ENCODE measurements at places on chromosomes 3 and 15.
A peak's percentile ranks its signal among the peaks of the same experiment; 100 is the strongest.

DNA sequence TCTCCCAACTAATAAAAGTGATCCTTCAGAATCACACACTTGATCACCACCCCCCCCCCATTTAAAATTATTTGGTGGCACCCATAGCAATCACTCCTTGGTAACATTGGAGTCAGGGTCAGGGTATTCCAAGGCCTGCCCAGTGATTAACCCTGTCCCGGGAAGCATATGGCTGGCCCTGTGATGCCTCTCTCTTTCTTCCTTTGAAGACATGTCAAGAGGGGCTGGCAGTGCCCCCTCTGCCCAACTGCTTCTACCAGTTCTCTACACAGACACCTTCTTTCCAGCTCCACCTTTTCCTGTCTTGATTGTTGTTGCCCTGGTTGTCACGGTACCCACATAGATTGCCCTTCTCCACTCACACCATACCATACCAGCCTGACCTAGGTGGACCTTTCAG is 30.9 kb upstream of the MANF start:
- no peak for DNase-seq

GRCh38 chr3:34196914-34197313 is 398.5 kb downstream of the PDCD6IP start:
- no peak for DNase-seq

DNA sequence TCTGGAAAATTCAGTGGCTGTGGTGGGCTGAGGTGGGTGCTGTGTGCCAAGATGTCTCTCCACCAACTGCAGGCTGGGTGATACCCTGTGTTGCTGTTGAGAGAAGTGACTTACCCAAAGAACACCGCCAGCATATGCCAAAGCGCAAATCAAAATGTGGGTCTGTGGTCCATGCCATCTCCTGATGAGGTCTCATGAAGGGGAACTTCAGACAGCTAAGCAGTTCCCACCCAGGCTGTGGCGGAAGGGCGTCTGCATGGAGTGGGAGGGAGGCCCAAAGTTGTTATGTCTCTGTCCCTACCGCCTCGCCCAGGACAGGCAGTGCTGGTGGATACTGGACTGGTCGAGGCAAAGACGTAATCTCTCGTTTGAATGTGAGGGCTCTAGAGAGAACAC is 70.9 kb upstream of the PLXNA1 start:
- DNase-seq, result no peak

- DNase-seq, result no peak
Measured at GRCh38 chr15:27454281-27455075, 483.5 kb downstream of the GABRG3 start.

DNA sequence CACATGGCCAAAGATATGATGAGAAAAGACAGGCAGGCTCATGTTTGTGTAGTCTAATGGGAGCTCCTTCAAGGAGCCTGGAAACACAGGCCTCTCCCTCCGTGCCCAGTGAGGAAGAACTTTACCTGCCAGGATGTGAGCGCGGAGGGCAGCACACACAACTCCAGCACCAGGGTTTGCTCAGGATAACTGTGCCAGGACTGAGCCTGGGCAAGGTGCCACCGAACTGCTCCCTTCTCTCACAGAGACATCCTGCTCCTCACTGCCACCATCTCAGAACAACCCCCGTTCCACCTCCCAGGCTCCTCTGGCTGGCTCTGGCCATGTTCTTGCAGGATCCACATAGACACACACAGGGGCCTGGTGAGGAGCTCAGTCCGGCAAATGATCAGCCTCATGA is 87.4 kb downstream of the NUP210 start:
- DNase-seq, result no peak

DNA sequence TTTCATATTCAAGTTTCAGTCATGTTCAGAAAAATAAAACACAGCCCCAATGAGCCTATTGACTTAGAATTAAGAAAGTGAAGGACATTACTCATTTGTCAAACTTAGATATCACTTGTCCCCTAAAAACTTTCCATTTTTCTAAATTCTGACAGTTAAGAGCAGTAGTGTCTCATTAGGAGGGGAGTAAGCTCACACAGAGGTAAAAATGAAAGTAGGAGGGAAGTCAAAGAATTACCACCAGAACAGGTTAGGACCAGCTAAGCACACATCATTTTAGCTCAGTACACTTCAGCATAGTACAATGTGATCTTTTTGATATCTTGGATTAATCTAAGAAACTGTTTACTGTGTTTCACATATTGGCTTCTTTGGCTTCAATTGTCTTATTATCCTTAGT is 64.3 kb downstream of the OSTN start:
- DNase-seq, result no peak

- DNase-seq, result no peak
Measured at GRCh38 chr3:64398476-64398875, 173.2 kb upstream of the PRICKLE2 start.

GRCh38 chr15:59532770-59533379 is 78.7 kb upstream of the GCNT3 start:
- DNase-seq, result peak; percentile 91

- DNase-seq, result no peak
Measured at GRCh38 chr15:45320581-45321205, 57.7 kb downstream of the GATM start.

GRCh38 chr15:98785807-98786621 is 137.7 kb downstream of the IGF1R start:
- no peak for DNase-seq

GRCh38 chr3:113079218-113079961 is 88.6 kb downstream of the GTPBP8 start:
- DNase-seq, result no peak

- no peak for DNase-seq
Measured at GRCh38 chr3:170889132-170889531, 19.1 kb upstream of the RPL22L1 start.

DNA sequence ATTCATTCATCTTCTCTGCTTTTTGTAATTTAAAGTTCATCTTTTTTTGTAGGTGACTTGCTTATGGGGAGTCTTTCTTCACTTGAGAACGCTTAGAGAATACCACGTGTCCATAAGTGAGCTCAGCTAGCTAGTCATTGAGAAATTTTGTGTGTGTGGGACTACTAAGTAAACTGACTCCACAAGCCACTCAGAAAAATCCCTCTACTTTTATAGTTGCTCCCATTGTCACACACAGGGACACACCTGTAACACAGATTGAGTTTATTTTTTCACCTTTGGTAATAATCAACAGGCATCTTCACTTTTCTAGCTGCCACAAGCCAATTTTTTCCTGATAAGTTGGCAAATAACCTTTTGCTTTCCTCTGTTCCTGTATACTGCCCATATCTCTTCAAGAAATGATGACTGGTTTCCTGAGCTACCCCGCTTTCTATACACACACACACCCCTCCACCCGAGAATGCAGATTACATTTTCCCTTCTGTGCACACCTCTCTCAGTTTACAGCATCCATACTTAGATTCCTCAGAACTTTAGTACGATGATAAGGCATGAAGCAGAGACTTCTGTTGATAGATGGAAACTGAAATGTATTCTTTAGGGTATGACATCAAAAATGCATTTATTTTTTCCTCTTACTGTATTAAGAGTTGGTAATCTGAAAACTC is 4.6 kb downstream of the TSC22D2 start:
- peak; percentile 59 for DNase-seq

DNA sequence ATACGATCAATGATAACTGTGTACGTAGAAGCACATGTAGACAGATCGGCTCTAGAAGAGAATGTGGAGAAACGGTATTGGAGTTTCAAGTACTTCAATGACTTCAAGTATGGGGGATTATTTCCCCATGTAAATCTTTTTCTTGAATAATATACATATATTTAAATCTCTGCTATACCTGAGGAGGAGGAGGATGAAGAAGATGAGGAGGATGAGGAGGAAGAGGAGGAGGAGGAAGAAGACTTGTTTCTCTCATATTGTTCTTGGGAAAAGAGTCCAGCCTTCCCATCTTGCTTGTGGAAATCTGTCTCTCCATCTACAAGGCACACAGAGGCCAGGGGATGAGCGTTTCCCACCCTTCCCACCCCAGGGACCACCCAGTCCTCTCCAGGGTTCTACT is 10.6 kb downstream of the TMEM40 start:
- no peak for DNase-seq

DNA sequence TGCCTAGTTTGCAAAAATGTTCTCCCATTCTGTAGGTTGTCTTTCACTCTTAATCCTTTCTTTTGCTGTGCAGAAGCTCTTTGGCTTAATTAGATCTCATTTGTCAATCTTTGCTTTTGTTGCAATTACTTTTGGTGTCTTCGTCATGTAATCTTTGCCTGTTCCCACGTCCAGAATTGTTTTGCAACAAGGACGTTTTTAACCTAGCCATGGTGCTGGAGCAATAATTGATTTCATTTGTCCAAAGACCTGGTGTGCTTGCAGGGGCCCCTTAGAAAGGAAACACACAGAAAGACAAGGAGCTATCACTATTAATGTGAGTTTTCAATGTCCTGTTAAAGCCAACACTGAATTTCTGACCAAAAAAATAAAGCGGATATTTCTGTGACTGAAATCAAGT is 89.1 kb upstream of the GALNT15 start:
- no peak for DNase-seq

DNA sequence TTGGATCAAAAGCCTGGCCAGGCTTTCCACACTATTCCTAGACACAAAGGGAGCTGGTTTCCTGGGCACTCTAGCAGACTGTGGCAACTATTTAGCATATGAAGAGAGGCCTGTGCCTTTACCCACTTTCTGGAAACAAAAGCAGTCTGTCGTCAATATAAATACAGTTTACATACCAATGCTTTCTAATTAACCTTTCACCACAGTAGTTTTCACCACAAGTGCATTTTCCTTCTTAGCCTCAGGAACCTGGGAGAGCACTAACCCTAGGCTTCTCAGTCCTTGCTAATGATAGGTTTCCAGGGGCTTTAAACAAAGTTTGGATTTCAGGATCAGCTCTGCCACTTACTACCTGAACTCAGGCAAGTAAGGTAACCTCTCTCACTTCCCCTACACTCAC is 499.1 kb downstream of the MAGI1 start:
- no peak for DNase-seq

- peak; percentile 81 for DNase-seq
Measured at GRCh38 chr15:89399238-89400115, 64.9 kb upstream of the POLG start.

DNA sequence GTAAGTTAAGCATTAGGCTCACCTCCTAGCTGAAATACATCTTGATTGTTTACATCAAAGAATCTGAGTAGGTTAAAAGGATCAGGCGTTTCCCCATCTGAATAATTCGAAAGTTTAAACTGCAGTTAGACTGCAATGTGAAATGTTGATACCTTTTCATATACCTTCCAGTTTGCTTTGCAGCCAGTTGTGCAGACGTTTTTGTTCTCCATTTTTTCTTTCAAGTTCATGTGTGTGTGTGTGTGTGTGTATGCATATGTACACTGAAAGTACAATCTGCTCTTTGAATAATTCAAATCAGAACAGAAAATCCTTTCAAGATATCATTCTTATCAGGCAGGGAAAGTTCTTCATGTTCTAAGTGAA is 2.9 kb downstream of the ITPR1 start:
- DNase-seq, result peak; percentile 13

- peak; percentile 16 for DNase-seq
Measured at GRCh38 chr3:114519415-114519814, 225.6 kb downstream of the TIGIT start.

DNA sequence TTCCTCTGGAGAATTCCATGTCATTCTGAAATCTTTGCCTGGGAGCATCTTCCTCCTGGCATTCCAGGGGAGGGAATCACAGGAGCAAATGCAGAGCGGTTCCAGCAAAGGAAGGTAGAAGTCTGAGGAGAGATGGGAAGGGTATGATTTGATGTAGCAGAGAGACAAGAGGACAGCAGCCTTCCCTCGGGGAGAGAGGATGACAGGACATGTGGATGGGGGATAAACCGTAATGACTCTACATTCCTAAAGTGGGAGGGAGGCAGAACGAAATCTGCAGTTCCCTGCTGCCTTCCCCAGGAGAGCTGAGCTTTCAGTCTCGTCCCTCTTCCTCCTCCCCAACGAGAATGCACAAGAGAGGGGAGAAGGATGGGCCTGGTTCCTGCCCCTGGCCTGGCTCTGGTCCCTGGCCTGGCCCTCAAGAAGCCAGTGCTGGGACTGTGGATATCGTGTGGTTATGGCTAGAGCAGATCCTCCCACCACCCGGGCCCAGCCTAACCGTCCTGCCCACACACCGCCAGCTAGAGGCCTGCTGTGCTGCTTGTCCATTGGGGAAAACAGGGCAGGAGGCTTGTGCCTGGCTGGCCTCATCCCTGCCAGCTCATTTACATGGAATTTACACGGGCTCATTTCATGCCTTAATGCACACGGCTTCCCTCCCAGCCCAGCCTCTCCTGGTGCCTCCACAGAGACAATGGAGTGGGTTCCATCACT is 26.6 kb downstream of the SEMA7A start:
- DNase-seq, result no peak

- no peak for DNase-seq
Measured at GRCh38 chr15:101250873-101251829, 697 bp downstream of the CHSY1 start.

GRCh38 chr3:102354818-102355515 is 79.8 kb upstream of the ZPLD1 start:
- DNase-seq, result no peak

DNA sequence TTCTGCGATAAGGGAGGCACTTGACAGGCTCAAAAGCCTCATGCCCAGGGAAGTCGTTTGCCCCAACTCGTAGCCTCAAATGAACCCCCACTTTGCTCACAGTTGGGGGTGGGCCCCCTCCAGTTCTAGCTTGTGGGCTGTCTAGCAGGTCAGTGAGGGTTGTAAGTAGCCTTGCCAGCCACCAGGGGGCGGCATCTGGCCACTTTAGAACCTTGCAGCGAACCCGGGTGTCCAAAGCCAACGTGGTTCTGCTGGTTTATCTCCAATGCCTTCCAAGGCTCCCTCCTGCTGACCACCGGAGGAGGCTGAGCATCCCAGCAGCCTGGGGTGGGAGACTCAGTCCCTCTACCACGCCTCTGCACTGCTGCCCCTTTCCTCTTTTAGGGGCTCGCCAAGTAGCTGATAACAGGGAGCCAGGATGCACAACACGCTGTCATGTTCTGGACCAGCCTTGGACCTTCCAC is 9.2 kb upstream of the RBSN start:
- DNase-seq, result peak; percentile 86

GRCh38 chr15:51448622-51449399 is 107.4 kb downstream of the GLDN start:
- no peak for DNase-seq

- no peak for DNase-seq
Measured at GRCh38 chr3:160044121-160044520, 55.5 kb downstream of the IL12A start.

DNA sequence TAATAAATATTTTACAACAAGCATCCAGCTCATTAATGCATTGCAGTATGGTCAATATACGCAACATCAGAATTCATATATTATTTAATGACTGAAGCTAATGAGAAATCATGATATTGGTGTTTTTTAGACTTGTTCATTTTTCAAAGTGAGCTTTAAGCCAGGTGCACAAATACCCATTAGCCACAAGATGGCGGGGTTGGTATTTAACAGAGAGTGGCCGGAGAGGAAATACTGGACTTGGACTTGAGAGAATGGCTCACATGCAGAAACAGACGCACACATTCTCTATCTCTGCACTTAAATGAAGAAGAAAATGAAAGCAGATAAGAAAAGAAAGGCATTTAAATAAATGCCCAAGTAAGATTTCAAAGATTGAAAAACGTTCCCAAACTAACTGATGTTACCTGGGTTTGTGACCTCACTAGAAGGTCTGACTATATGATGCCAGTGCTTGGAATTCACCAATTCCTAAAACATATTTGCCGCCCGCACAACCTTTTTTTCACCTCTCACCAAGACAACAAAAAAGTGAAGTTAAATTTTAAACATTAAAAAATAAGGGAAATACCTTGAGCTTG is 21.2 kb upstream of the CRBN start:
- DNase-seq, result peak; percentile 61

Data from NAMALWA (cell line).